ENCODE measurements at places on chromosomes 6 and 20. TPM values are rescaled to one million over a fixed set of nuclear protein-coding genes. Genes with fewer than 3 reads are reported as not detected.

MEP1A gene
- not detected for total RNA-seq

FAM83B gene
- total RNA-seq, result 0.03 TPM

TGM2 gene
- 428 TPM for total RNA-seq

CLPSL1 gene
- total RNA-seq, result not detected

PRDM1 gene
- 5.4 TPM for total RNA-seq

SMOC2 gene
- not detected for total RNA-seq

BPI gene
- total RNA-seq, result not detected

FOXA2 gene
- total RNA-seq, result 19.6 TPM

AIF1 gene
- not detected for total RNA-seq

PRIM2 gene
- total RNA-seq, result 13.2 TPM

CSNK2B gene
- 177 TPM for total RNA-seq

GABRR1 gene
- not detected for total RNA-seq

KCNK15 gene
- 0.62 TPM for total RNA-seq

FLRT3 gene
- total RNA-seq, result 2.6 TPM

GCNT2 gene
- total RNA-seq, result 5.1 TPM

ASXL1 gene
- total RNA-seq, result 33.9 TPM

All from A549 treated with dexamethasone at 1 μM for 4 hours (cell line).